ENCODE measurements at places on chromosomes 2 and 18.

GRCh38 chr2:21372654-21373053, 248.9 kb downstream of the TDRD15 start:
- no peak for DNase-seq

DNA sequence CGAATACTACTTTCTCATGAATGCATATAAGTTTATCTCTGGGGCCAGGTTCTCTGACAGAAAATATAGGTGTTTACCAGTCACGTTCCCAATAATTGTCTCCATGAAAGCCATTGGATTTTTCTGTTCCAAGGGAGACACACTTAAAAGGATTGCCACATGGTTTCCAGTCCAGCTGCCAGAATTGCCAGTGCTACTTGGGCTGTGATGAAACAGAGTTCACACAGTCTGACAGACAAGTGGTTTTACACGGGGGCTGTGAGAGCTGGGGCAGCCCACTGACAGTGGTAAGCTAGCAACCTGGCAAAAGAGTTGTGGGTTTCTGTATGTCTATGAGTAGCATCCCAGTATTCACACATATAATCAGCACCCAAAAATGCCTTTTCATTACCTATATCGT, 27.7 kb upstream of the ATRAID start:
- DNase-seq = no peak

DNA sequence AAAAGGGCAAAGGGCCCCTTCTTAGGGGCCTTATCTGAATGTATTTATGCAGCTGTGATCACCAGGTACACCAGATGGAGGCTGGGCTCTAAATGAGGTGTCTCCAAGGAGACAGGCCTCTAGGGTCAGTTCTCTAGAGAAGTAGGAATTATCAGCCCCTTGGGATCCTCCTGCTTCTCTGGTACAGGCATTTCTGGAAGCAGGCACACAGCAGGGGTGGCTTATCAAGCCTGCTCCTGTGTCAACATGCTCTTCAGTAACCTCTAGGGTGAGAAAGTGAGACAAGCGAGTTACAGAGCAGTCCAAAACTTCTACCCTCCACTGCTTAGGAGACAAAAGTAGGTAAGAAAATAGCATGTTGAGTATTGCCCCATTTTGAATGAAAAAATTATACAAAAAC, 13.8 kb downstream of the TPGS2 start:
- no peak for DNase-seq

- no peak for DNase-seq
Observed at GRCh38 chr2:118794546-118794945, 52.9 kb downstream of the EN1 start.

- no peak for DNase-seq
Observed at GRCh38 chr2:100214265-100214971, 72.0 kb upstream of the AFF3 start.

DNA sequence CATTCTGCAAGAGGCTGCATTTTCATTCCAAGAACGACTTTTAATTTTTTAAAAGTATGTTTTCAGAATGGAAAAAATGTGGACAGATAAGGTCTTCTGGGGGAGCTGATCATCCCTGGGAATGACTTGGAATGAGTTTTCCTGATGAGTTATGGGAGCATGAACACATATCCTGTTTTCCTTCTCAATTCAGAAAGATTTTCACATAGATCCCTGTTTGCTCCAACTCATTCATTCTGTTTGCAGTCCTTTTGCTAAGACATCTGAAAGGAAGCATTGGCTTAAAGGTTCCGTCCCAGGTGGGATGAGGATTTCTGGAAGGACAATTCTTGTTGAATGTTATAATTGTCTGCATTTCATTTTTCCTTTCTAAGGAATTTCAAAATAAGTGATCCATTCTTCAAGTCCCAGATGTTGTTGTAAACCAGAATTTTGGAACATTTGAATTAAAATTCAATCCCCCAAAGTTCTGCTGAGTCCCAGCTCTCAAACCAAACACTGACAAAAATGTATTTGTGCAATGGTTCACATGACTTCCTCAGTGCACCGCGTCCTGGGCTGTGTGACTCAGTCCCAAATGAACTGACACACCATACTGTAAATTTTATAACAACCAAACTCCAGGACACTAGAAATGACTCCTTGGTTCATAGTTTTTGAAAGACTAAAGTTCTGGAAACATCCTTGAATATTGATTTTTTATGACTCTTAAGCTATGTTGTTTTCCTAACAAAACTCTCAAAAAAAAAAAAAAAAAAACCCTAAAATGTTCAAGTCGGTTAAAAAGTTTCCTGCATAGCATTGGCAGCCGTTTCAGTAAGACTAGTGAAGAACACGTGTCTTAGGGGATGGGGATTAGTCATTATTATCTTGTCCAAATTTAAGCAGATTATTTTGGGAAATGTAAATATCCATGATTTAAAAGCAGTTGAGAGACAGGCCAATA, 281.8 kb upstream of the TCF4 start:
- no peak for DNase-seq

DNA sequence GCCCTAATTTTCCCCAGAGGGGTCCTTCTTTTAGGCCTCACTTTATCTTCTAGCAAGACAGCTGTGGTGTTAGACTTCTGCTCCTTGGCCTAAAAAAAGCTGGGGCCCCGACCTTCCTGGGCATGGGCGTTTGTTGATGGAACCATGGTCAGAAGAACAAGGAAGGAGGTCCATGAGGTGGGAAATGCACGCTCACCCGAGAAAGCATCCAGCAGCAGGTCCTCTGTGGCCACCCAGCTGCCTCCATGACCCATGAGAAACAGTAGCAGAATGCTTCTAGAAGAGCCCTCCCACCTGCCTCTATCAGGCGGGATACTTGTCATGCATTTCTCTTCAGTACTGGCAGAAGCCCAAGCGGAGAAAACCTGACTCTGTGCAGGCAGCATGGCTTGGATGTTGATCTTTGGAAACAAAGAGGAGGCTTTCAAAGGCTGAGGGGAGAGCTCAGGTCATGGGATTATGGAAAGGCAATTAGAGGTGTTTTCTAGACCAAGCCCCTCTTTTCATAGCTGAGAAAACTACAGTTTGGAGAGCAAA, 249.1 kb downstream of the FAM210A start:
- DNase-seq = no peak

DNA sequence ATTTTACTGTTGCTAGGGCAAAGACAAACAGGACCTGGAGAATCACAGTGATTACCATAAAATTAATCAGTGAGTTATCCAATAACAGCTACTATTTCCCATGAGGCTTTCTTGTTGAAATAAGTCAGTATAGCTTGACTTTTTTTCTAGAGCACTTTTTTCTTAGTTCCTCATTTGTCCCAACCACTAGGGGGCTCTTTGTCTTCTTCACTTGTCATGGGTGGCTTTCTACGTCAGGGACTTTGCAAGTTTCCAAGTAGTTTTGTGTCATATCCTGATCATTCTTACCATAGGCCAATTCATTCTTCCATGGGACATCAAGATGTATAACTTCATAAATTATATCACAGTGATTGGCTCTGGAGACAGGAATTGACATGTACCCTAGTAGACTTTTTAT, 1019.6 kb upstream of the PIK3C3 start:
- DNase-seq = no peak

DNA sequence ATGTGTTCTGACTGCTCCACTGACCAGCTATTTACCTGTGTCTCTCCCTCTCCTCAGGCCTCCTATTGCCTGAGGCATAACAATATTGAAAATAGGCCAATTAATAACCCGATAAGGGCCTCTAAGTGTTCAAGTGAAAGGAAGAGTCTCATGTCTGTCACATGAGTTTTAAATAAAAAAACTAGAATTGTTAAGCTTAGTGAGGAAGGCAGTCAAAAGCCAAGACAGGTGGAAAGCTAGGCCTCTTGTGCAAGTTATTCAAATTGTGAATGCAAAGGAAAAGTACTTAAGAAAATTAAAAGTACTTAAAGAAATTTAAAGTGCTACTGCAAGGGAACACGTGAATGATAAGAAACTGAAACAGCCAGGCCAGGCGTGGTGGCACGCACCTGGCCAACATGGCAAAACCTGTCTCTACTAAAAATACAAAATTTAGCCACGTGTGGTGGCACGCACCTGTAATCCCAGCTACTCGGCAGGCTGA, 44.9 kb upstream of the TAF4B start:
- no peak for DNase-seq
